ENCODE measurements at places on chromosomes 4 and X.
A peak's percentile ranks its signal among the peaks of the same experiment; 100 is the strongest.

- DNase-seq = no peak
Measured at GRCh38 chrX:13188731-13189309, 131.0 kb downstream of the ATXN3L start.

DNA sequence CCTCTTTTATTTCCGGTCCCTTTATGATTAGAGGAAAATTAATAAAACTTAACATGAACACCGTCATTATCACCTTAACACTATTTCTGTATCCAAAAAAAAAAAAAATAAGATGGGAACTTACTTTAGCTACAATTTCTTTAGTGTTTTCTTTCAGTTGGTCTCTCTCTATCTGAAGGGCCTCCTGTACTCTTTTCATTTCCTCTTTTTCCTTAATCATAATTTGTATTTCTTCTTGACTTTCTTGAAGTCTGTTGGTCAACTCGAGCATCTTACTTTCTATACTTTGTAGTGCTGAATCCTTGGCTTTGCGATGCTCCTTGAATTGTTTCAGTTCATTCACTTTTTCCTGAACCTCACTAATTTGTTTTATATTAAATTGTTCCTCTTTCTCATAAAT lies 45.3 kb upstream of the BDH2 start:
- no peak for DNase-seq

DNA sequence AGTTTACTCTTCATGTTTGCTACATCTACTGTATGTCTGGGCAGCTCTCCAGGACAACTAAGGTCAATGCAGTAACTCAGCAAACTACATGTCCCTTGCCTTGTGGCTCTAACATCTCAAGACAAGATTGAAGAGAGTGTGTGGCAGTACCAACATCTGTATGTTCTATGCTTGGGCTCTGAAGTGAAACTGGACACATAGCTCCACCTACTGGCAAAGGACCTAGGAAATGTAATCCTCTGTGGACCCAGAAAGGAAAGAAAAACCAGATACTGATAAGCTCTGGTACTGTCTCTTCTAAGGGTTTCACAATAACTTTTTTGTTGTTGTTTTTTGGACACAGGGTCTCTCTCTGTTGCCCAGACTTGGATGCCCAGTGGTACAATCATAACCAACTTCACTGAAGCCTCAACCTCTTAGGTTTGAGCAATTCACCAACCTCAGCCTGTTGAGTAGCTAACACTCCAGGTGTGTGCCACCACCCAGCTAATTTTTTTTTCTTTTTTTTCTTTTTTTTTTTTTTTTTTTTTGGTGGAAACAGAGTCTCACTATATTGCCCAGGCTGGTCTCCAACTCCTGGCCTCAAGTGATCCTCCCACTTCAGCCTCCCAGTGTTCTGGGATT lies 64.1 kb downstream of the QDPR start:
- no peak for DNase-seq

- DNase-seq = peak; percentile 48
Measured at GRCh38 chr4:83535520-83536361, at the start of gene GPAT3. TSS of gene GPAT3 (plus strand) at chr4:83536108. CDS start at chr4:83536623, 515 bp downstream.

- DNase-seq = no peak
Measured at GRCh38 chr4:112953262-112953661, 96.2 kb upstream of the ANK2 start.

DNA sequence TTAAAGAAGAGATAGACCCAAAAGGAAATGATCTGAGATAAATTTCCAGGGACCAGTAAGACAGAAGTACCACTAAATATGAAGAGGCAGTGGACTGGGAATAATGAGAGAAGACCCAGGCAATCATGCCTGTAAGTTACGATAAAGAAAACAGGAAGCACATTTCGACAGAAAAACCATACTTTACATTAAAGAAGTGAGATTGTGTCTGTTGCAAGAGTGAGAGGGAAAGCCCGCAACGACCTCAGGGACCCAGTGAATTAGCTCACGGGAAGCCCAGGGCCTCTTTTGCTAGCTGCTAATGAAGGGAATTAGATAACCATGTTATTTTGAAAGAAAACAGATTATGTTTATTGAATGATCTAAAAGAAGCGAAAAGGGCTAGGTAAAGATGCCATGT lies 28.9 kb upstream of the ACSL1 start:
- no peak for DNase-seq

GRCh38 chrX:49992853-49993252 lies 70.5 kb downstream of the CLCN5 start:
- DNase-seq = no peak

- no peak for DNase-seq
Measured at GRCh38 chrX:55489314-55490009, at the start of gene USP51. TSS of gene USP51 (minus strand) at chrX:55489848. CDS start at chrX:55488939, 909 bp downstream.

DNA sequence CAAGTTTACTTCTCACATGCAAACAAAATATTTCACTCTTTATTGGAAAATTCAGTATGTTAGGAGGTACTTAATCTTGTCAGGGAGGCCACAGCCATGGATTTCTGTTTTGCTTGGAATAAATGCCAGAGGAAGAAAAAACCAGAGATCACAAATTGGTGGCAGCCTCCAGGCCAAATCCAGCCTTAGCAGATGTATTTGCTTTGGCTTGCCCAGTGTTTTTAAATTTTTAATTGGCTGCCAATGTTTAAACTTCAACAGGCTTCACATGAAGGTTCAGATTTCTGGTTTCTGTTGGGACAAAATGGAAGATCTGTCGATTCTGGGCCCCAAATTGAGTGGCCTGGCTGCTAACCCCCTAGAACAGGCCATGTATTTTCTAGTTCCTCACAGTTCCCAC lies 19.2 kb downstream of the YY2 start:
- DNase-seq = no peak

DNA sequence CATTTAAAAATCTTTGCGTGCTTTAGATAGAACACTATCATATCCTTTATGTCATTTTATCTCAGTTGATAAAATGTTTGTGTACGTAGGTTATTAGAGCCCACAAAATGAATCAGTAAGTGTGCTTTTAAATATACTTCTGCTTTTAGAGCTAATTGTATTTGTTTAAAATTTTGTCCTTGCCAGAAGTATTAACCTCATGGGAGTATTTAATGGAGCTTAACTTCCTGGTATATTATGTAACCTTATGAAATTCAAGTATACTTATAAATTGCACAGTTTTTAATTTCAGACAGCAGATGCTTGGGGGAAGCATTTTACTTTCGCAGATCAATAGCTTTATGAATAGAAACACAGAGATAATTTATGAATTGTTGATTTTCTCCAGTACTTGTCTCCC lies 90.2 kb downstream of the DIPK2B start:
- no peak for DNase-seq

GRCh38 chrX:133598601-133599335 lies 183.5 kb upstream of the GPC4 start:
- no peak for DNase-seq

DNA sequence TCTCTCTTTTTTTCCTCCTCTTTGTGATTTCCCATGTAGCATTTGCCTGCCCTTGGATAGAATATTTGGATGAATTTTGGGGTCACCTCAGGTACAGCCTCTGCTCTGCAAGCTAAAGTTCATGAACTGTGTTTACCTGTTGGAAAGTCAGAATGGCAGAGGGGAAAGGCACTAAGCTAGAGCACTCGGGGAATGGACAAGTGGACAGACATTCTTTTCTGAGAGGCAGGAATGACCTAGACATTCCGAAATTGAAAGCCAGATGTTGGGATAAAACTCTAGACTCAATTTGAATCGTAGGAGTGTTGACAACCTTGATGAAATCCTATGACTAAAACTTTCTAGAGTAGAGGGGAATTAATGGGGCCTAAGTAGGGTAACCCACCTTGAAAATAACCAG lies 56.1 kb downstream of the LUZP4 start:
- DNase-seq = no peak

- no peak for DNase-seq
Measured at GRCh38 chr4:5724377-5724776, 13.4 kb downstream of the EVC start.

DNA sequence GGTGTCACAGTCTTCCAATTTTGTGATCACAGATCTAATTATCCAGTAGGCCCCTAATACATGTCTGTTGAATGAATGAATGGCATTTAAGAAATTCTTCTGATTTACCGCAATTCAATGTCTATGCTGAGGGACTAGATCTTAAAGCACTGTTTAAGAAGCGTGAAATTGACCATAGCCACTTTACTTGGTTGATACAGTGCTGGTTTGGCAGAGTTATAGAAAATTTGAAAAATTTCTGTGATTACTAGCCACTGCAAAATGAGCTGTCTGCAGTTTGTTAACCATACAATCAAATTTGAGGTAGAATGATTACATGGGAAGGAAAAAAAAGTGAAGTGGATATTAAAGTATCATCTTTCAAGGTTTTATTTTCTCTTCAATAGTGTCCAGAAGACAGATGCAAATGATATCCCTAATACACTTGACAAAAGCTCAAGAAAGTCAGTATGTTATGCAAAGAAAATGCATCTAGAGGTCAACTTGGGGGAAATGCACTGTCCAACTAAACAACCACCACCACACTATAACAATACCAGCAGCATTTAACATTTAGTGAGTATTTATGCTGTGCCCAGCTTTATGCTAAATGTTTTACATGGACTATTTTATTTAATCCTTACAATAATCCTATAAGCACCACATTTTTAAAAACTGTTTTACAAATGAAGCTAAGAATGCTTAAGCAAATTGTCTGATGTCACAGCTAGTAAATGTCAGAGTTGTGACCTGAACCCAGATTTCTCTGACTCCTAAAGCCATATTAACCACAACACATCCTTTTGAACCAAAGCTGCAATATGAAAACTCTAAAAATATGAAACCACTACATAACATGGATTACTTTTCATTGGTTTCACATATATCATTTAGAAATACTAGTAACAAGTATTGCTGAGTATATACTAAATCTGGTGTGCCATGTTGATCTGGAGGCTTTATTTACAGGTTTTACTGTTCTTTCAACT lies 217.9 kb upstream of the MAB21L2 start:
- DNase-seq = no peak

GRCh38 chr4:26178854-26179253 lies 142.0 kb upstream of the RBPJ start:
- no peak for DNase-seq

DNA sequence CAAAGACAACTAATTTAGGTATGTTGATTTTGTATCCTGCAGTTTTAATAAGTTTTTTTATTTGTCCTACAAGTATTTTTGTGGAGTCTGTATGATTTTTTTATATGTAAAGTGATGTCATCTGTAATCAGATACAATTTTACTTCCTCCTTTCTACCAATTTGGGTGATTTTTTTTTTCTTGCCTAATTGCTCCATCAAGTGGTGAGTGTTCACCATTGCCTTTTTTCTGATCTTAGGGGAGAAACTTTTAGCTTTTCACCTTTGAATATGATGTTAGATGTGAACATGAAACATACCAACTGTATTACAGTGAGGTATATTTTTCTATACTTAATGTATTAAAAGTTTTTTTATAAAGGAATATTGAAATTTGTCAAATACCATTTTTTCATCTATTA lies 362.3 kb downstream of the PABPC4L start:
- no peak for DNase-seq

- no peak for DNase-seq
Measured at GRCh38 chr4:41692717-41693345, 55.7 kb downstream of the PHOX2B start.

DNA sequence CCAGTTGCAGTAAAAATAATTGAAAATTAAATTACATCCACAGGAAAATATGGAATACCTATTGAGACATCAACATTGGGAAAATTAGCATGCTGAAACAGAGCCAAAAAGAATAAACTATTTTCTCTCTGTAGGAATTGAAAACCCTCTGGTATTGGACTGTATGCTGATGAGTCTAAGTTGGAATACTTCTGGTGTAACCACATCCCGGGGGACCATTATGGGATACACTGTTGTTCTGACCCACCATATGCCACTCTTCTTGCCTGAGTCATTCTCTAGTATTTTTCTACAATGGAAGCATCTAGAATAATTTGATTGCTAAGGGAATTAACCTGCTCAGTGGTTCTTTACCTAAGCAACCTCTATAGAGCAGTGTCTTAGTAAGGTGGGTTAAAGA lies 640.7 kb upstream of the AGA start:
- no peak for DNase-seq

DNA sequence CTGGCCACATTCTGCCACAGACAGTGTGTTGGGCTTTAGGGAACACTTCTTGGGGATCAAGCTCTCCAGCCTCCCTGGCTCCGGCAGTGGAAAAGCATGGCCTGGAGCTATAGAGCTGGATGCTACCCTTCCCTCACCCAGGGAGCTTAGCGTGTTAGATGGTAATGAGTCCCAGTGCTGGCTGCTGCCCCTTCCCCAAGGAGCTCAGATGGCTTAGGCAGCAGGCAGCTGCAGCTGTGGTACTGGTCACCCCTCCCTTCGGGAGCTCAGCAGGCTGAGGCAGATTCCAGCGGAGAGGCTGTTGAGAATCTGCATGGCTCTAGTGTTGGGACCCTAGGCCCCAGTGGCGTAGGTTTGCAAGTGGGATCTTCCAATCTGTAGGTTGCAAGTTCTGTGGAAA lies 19.5 kb downstream of the TMEM144 start:
- DNase-seq = no peak

- DNase-seq = no peak
Measured at GRCh38 chr4:75512386-75513211, 1.6 kb downstream of the RCHY1 start.

GRCh38 chr4:119623025-119623424 lies 5.6 kb downstream of the PDE5A start:
- DNase-seq = no peak
